ENCODE measurements at places on chromosomes 11 and 22. TPM values are rescaled to one million over a fixed set of nuclear protein-coding genes. Genes with fewer than 3 reads are reported as not detected.

ABTB2 gene
- total RNA-seq = 7.8 TPM

LRFN4 gene
- 16.9 TPM for total RNA-seq

C11orf42 gene
- not detected for total RNA-seq

ANO5 gene
- total RNA-seq = 17.5 TPM

SPTBN2 gene
- 12.5 TPM for total RNA-seq

Measured in esophagus muscularis mucosa (tissue), 4 donors.